ENCODE measurements at places on chromosomes 12 and 14.

DNA sequence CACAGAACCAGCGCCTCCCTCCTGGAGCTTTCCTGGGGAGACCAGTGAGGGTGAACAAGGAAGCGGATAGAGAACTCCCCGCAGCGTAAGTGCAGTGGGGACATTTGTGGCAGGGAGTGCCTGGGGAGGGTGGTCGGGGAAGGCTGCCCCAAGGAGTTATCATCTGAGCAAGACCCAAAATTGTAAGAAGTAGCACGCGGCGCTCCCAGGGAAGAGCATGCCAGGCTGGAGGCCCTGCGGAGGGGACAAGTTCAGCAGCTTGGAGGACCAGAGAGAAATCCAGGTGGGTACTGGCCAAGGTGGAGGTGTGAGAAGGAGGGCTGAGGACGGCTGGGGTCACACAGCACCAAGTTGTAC lies 46.2 kb upstream of the RIMBP2 start:
- no peak for DNase-seq

DNA sequence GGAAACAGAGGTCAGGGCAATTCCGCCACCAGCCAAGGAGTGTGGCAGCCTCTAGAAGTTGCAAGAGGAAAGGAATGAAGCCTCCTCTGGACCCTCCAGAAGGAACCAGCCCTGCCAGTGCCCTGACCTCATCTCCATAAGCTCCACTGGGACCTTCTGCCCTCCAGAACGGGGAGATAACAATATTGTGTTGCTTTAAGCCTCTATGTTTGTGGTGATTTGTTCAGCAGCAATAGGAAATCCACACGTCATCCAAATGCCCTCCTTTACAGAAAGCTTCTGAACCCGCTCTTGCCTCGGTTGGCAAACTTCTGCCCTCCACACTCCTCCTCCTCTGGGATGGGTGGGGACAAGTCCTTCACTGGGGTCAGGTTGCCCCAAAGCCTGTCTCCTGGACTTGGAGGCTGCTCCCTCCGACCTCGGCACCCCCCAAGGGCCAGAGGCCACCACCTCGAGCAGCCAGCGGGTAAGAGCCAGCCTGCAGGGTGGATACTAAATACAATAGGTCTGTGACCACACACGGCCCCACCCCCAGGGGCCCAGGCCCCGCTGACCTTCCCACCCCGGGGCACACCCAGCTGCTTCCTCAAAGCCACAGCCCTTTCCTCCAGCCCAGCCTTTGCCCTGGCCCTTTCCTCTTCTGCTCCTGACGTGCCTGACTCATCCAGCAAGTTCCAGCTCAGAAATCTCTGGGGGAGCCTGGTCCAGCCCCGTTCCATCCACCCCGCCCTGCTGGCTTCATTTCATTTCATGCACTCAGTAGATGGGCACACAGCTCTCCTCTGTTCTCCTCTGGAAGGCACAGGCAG lies 58.7 kb upstream of the NCOR2 start:
- DNase-seq: no peak

GRCh38 chr12:113440947-113441782 lies 19.0 kb downstream of the SDSL start:
- DNase-seq: no peak

DNA sequence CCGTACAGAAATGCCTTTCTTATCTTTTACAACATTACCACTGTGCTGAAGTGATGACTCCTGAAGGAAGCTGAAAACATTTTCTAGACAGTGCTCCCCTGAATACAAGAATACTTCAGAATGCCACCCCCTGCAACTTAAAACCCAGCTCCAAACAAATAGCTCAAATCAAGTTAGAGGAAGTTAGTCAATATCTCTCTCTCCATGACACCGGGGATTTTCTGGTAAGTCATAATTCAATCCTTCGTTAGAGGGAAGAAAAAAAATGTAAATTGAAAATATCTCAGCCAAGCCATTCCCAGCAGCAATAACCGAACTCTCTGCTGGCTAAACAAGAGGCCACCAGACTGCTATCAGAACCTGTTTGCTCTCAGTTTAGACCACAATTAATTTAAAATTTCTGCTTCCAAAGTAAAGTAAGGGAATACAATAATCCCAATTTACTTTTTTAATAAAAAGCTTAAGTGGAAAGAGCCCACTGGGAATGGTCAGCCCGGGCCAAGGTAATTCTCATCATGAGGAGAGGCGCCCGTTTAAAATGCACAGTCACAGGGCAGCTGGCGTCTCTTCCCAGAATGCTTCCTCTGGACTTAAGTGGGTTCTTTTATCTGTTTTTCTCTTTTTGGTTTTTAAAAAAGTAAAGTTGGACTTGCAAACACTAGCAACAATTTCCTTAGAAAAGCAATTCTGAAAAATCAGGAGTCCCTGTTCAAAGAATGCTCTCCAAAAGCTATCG lies 710.1 kb upstream of the STXBP6 start:
- no peak for DNase-seq

DNA sequence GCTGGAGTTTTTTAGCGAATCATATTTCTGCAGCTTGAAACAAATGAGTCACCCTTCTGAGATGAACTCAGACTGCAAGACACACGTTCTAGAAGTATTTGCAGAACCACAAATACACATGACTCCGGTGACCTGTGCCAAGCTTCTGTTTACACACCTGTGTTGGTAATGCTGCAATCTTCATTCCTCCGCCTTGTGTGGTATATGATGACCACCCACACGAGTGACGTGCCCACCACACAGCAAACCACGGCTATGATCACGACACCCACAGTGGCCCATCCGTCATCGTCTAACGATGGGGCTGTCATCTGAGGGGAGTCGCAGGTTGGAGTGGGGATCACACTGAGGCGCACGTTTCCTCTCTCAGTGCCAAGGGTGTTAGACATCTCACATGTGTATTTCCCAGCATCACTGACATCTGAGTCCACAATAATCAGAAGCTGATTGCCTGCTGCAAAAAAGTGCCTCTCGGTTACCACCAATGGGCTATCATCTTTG lies 43.0 kb downstream of the LRIG3 start:
- no peak for DNase-seq

DNA sequence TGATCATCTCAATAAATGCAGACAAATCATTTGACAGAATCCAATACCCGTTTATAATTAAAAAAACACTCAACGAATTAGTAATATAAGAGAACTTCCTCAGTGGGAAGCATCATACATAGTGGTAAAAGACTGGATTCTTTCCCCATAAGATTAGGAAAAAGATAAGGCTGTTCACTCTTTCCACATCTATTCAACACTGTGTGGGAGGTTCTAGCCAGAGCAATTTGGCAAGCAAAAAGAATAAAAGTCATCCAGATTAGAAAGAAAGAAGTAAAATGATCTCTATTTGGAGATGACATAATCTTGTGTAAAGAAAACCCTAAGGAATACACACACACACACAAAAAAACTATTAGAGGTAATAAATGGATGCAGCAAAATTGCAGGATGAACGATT lies 38.4 kb downstream of the YEATS4 start:
- no peak for DNase-seq

- DNase-seq: no peak
Measured at GRCh38 chr14:56860441-56860840, 50.2 kb upstream of the OTX2 start.

DNA sequence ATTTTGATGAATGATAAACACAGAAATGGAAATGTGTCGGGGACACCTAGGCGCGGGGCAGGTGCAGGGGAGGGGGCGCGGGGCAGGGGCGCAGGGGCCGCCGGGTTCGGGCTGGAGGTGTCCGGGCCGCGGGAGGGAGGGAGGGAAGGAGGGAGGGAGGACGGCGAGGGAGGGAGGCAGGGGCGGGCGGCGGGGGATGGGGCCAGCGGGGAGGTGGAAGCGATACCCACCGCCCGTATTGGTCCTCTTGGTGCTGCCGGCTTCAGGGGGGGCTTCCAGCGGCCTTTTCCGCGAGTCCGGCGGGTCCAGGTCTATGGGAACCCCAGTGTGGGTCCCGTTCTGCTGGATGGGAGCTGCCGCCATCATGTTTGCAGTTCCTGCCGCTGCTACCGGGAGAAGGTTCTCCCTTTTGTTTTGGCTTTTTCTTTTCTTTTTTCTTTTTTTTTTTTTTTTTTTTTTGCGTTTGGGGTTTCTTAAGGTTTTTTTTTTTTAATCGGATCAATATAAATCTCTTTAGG lies 703 bp downstream of the NOVA1 start:
- DNase-seq: no peak

GRCh38 chr12:90794212-90794611 lies 160.8 kb downstream of the CCER1 start:
- DNase-seq: no peak

DNA sequence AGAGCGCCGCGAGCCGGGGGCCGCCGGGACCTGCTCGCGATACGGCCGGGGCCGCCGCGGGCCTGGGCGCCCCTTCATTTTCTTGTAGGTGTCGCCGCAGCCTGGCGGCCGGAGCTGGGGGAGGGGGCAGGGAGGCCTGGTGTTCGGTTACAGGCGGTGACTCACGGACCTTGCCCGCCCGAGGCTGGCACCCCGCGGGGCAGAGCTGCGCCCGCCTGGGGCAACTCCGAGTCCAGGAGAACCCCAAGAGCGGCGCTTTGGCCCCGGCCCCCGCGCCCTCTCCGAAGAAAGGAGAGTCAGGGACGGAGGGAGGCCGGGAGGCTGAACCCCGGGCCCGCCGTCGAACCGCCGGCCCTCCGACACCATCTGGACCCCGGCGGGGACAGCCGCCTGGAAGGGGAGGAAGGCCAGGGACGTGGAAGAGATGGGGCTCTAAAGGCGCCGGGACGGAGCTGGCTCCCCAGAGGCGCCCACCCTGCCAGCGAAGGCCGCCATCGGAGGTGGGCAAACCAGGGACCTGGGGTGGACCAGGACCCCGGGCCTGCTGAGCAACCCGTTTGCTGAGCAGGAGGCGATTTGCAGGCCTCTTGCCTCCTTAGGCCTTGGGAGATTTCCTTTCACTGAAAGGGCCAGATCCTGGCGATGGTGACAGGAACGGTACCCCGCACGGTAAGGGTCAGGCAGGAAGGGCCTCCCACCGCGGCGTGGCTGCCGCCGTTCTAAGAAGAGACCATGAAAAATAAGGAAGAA lies 843 bp upstream of the NUAK1 start:
- no peak for DNase-seq

DNA sequence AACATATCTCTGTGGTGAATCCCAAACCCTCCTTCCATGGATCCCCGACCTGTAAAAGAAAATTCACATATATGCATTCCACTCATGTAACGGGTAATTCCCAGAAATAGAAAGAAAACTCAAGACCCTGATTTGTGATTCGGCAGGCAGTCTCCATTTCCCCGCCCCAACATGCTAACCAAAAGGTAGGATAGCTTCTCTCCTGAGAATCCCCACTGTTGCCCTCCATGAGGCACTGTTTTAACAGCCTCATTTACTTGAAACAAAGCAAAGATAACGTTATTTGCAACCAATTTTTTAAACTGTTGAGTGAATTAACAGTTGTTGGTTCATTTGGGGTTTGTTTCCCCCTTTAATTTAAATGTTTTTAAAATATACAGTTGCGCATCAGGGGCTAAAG lies 774 bp upstream of the SLC2A13 start:
- no peak for DNase-seq

DNA sequence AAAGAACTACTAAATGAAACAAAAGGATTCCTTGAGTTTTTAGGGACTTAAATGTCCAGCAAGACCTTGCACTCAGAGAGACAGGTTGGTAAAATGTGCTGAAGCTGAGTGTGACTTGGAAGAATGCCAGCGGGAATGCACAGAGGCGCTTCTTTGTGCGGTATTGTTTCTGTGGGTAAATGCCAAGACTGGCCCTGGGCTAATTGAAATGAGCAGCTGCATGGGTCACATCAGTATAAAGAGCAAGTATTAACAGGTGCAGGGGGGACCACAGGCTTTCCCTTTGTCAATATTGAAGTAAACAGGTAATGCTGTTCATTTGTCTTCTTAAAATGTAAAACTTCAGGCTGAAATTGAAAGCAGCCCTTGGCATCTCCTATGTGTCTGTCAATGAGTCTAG lies 74.3 kb downstream of the LMO3 start:
- no peak for DNase-seq

DNA sequence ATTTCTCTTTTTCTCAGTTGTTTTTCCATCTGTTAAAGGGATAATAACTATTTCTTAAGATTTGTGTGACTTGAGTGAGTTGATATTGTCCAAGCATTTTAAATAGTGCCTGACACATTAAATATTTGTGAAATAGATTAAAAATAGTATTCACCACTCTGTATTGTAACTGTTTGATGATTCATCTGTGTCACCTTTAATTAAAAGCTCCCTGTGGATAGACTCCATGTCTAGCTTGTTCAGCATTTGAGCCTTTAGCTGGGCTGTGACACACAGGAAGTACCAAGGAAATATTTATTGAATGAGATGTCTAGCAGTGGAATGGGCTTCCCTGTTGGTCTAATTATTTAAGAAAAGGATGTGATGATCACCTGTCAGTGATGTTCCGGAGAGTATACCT lies 1.8 kb upstream of the GLIPR1L2 start:
- no peak for DNase-seq

DNA sequence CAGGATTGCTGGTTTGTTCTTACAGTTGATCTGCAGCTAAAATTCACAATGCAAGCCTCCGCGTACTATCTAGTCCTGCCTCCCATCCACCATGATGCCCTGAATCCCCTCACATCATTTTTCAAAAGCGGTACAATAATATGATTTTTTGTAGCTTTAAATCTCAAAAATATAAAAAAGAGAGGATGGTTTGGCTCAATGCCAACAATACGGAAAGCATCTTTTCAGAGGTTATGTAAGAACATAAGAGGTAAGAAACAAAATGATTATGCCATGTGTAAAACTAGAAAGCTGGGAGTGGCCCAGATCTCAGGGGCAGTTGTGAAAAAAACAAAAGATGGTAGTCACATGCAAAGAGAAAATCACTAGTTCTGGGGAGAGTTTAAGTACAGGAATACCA lies 24.0 kb upstream of the ZDHHC17 start:
- DNase-seq: no peak

GRCh38 chr12:108268397-108268796 lies 70.7 kb downstream of the CMKLR1 start:
- no peak for DNase-seq

- no peak for DNase-seq
Measured at GRCh38 chr12:25382311-25383106, 131.8 kb upstream of the KRAS start.

DNA sequence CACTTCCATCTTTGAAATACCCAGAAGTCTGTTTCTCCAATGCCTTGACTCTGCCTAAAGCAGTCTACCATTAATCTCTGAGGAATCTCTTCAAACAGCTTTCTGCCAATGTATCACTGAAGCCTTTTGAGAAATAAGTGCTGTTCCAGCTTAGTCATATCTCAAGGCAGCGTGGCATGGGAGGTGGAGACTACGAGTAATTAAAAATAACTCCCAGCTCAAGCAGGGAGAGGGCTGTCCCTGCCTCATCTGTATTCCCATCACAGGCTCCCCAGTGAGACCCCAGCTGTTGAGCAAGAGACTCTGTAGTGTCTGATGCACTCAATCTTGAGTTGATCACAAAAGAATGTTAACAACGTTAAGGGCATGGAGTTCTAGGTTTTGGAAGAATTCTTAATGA lies 700.6 kb downstream of the DIO2 start:
- DNase-seq: no peak

GRCh38 chr14:58665773-58666500 lies 28.2 kb downstream of the DACT1 start:
- no peak for DNase-seq
